ENCODE measurements at places on chromosomes 7 and 10. TPM values are rescaled to one million over a fixed set of nuclear protein-coding genes. Genes with fewer than 3 reads are reported as not detected.

ADRA2A gene
- 2.8 TPM for total RNA-seq

LSM8 gene
- 27.8 TPM for total RNA-seq

CYP2C8 gene
- 0.79 TPM for total RNA-seq

HMX2 gene
- not detected for total RNA-seq

TAS2R3 gene
- total RNA-seq = 0.82 TPM

SPDYE16 gene
- total RNA-seq = not detected

PALD1 gene
- 10.1 TPM for total RNA-seq

ABCB4 gene
- total RNA-seq = 0.52 TPM

TACC2 gene
- total RNA-seq = 193 TPM

PTPRN2 gene
- 4.0 TPM for total RNA-seq

LOXL4 gene
- total RNA-seq = 2.5 TPM

IFIT1B gene
- total RNA-seq = not detected

STAG3 gene
- total RNA-seq = 3.7 TPM

TEX47 gene
- total RNA-seq = not detected

GFRA1 gene
- 1.9 TPM for total RNA-seq

AQP1 gene
- 567 TPM for total RNA-seq

CALCR gene
- not detected for total RNA-seq

FAM107B gene
- 75.6 TPM for total RNA-seq

PPA1 gene
- 231 TPM for total RNA-seq

UPK3BL1 gene
- 18.2 TPM for total RNA-seq

TMEM273 gene
- 46.9 TPM for total RNA-seq

TOMM7 gene
- 234 TPM for total RNA-seq

CPVL gene
- 40.8 TPM for total RNA-seq

WEE2 gene
- not detected for total RNA-seq

CYP3A7 gene
- total RNA-seq = 0.37 TPM

FGFR2 gene
- total RNA-seq = 48.0 TPM
